ENCODE measurements at places on chromosomes 16 and 17. TPM values are rescaled to one million over a fixed set of nuclear protein-coding genes. Genes with fewer than 3 reads are reported as not detected.

DNA sequence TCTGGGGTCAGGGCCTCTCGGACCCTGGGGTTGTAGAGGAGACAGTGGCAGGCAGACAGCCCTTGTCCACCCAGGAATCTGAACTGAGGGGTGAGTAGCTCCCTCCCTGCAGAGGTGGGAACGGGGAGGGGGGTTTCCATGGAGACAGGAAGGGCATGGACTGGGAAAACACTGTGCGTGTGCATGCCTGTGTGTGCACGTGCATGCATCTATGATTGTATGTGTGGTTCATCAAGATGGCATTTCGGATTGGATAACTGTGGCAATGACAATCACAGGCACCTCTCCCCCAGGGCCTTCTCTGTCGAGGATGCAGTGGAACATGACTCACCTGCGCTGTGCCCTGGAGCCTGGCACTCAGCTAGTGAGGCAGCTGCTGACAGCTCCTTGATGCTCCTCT, 6.1 kb upstream of the CD300C start:
- no peak for DNase-seq

DNA sequence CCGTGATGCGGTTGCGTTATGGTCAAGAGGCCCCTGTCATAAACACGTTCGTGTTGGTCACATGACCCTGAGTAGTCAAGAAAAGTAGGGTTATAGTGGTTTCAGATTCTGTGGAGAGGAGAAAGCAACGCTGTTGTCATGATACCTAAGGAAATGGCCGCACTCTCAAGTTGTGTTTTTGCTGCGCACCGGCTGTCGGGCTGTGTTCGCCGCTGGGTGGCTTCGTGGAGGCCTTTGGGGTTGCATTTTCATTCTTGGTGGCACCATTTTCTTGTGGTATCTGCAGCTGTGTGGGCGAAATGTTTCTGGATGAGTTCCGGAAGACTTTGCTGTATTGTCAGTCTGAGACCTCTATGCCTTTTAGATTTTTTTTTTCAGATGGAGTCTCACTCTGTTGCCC, 35.0 kb downstream of the DEF8 start:
- no peak for DNase-seq

NPIPB4 gene
- total RNA-seq, result 25.1 TPM

- no peak for DNase-seq
Measured at GRCh38 chr16:75272097-75272551, 20.7 kb upstream of the BCAR1 start.

RHBDL1 gene
- total RNA-seq, result 0.73 TPM

KRTAP4-3 gene
- total RNA-seq, result not detected

- DNase-seq, result peak; percentile 33
Measured at GRCh38 chr16:86343796-86344585, 166.3 kb upstream of the FOXF1 start.

GRCh38 chr16:68005786-68006286, 6.6 kb upstream of the DPEP2 start:
- DNase-seq, result peak; percentile 71

GRCh38 chr16:10266809-10267208, 84.6 kb upstream of the GRIN2A start:
- no peak for DNase-seq

All from pulmonary artery endothelial cell (primary cell).